ENCODE measurements at places on chromosomes 3 and 15.

DNA sequence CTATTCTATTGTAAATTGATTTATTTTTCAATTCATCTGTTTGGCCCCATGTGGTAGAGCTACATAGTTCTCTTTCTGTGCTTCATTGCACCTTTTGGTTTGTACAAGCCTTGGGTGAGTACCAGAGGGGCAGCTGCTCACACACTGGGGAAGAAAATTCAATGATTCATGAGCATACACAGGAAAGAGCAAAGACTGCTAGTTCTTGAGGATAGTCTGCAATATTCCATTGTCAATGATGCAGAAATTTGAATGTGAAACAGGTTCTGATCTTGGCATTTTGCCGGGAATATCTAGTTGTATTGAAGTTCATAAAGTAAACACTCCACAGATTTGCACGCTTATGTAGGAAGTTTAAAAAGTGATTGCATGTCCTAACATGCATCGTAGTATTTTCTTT lies 304.6 kb downstream of the NAALADL2 start:
- DNase-seq = no peak

DNA sequence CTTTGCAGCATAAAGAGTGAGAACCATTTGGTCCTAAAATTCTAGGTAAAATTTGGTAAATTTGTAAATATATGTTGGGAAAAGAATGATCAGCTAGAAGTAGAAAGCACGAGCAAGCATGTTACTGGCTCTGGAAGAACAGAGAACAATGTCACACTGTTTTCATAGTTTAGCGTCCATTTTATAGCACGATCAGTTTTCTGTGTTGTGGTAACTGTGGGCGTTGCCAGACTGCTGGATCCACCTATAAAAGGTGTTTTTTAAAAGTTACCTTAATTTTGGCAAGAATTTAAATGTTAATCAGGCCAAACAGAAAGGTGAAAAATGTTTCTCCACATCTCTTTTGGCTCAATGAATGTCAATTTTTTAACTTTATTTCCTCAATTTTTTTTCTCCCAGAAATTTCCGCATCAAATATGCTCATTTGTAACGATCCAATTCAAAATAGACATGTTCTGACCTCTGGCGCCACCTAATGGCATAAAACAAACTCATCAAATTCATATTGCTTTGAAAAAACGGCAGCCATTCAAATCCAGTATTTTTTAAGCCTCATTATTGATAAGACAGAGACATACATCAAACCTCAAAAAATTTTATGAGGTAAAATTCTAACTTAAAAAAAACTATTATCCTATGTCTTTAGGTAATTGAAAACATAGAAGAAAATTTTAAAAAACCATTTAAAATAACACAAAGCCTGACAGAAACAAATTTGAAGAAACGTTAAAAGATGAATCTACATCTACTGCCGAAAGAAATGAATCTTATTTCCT lies 5.5 kb upstream of the GP5 start:
- DNase-seq = no peak

GRCh38 chr3:33438881-33439545 lies 1.2 kb downstream of the UBP1 start:
- no peak for DNase-seq

DNA sequence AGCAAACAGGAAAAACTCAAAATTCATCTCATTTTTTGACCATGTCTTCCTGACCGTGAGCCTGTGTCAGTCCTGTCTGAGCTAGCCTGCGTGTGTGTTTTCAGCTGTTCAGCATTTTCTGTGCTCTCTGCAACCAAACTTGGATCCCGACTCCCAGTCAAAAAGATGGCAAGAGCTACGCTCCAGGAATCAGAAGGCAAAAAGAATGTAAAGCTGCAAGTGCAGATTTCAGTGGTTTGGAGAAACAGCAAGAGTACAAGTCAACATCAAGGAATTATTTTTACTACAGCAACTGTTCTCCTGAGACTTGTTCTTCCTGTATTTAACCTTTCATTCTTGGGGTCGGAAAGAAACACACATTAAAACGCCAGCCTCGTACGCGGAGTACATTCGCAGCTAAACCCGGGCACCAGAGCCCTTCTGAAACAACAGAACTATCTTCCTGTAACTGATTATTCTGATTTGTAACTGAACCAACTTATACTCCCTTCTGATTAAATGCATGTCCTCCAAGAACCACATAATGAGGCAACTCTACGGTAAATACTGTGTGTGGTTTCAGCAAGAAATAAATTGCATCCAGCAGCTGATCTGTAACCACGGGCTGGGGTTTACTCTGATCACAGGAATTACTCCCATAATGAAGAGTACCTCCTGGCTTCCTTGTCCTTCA lies 107.4 kb downstream of the LRIG1 start:
- DNase-seq = no peak

DNA sequence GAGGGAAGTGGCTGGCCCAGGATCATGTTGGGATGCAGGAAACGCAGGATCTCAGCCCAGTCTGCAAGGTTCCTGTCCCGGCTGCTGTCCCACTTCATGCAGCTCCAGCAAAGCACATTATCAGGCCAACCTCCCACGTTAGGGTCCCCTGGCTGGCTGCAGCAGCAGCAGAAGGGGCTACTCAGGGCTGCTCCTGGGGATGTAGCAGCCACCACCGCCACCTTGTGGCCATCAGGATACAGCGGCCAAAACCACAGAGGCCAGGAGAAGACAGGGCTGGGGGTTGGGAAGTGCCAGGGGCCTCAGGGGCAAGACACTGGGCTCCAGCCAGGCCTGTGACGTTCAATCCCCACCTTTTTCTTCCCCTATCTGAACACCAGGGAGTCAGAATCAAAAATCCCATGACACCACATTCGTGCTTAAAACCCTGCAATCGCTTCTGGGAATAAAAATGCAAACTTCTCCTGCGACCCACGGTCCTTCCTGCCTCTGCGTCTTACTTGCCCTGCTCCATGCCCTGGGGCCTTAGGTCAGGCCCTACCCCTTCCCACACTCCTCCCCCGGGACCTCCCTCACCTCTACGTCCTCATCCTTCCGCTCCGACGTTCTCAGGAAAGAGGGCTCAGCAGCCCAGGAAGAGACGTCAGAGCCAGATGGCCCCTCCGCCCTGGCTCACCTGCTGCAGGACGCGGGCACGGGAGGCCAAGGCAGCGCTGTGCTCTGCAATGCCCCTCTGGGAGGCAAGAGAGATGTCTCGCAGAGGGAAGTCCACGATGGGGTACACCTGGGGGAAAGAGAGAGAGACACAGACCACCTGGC lies 21.5 kb downstream of the SSUH2 start:
- DNase-seq = peak; percentile 15

DNA sequence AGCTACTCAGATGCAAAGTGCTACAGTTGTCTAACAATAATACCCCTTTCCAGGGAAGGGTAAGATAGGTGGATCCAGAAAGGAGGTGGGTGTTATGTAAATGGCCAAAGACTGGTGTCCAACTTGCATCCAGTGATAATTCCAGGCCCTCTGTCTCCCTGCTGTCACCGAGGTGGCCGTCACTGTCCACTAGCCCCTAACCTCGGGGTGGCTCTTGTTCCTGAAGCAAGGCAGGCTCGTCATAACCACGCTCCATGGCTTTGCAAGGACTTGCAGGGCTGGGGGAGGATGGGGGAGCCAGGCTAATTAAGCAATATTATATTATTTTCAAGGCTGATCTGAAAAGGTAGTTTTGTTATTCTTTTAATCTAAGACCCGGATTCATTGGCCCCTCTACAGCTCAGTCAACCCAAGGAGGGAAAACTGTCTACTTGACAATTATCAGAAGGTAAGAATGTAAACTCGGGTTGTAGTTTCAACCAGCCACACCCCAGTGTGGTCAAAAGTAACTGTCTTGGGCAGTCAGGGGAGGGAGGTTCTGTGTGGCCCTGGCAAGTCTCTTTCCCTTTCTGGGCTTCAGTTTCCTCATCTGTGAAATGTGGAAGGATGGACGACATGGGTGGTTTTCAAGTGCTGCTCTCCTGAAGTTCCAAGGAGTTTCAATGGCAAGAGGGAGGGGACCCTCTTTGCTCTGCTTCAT lies 220.1 kb upstream of the BHLHE40 start:
- DNase-seq = no peak

Data from activated T-helper 2 cell treated with anti-CD3 and anti-CD28 coated beads, Interferon-gamma antibody, Interleukin-2, Interleukin-4, amounts not matched to agents 10 μg/mL and 5 μg/mL and 100 μg/mL, durations not matched to agents 14 hours and 24 hours and 36 hours (primary cell).